ENCODE measurements at places on chromosomes 4 and X.

DNA sequence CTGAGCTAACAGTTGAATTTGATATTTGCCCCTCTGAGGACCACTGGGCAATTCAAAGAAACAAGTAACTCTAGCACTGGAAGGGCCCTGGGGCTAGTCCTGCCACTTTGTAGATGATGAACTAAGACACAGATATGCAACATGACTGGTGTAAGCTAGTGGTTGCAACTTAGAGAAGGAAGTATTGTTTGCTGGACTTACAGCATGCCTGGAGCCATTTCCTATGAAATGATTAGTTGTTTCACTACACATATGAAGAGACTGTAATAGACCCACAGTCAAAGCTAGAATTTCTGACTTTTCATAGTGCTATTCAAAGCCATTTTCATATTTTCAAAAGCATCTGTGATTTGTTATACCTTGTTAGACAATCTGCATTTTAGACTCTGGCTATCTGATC lies 96.2 kb downstream of the TSPAN7 start:
- DNase-seq = no peak

DNA sequence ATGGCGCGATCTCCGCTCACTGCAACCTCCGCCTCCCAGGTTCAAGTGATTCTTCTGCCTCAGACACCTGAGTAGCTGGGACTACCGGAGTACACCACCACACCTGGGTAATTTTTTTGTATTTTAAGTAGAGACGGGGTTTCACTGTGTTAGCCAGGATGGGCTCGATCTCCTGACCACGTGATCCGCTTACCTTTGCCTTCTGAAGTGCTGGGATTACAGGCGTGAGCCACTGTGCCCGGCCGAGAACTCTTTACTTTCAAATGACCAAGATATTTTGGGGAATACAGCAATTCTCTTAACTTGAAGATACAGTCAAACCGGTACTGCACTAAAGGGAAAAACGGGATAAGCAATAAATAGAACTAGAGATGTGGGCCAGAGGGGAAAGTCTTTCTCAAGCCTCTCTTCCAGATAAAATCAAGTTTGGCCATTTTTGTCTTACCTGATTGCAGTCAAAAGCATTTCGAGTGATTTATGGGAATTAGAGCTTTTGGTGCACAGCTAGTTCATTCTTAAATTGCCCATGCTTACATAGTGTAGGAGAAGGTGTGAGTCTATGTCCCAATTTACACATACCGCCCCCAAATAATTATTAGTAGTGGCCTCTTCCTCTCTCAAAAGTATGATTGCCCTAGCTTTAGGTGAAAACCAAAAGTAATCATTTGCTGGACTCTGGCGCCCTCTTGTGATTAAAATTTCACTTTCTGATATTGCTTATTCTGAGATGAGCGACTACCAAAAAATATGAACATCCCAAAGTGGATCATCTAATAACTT lies 53.2 kb upstream of the ABCG2 start:
- no peak for DNase-seq

- DNase-seq = no peak
These were observed 20.0 kb upstream of the MBNL3 start for GRCh38 chrX:132508834-132509233.

- DNase-seq = no peak
These were observed 177.6 kb downstream of the CPE start for GRCh38 chr4:165556383-165556782.

GRCh38 chrX:151151665-151152267 lies 24.6 kb upstream of the GPR50 start:
- DNase-seq = peak; percentile 5

GRCh38 chr4:41384992-41385391 lies 128.3 kb downstream of the UCHL1 start:
- DNase-seq = no peak

DNA sequence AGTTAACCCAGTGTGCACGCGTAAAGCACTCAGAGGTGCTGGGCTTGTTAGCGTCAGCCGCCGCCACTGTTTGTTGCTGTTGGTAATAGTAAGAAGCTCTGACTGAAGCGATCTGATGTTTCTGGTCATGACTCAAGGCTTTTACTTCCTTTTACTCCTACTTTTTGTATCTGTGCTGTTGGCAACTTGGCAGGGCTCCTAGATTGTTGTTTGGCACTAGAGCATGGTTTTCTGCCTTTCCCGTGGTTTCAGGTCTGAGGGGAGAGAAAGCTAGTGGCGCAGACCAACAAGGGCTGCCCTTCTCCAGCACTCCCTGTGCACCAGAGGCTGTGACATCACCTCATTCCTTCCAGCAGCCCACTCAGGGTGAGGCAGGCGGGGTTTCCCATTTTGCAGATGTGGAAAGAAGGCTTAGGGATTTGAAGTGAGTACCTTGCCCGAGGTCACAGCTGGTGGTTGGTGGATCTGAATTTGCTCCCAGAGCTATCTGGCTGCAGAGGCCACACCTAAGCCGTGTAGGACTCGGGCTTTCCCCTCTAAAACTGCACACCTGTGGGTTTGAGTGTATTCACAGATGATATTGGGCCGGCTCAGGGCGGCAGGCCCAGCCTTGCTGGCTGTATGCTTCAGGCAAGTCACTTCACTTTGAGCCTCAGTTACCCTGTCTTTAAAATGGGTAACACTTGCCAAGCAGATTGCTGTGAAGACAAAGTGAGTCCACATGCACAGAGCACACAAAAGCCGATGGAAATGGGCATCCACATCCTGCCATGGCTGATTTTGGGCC lies 51.2 kb upstream of the TADA2B start:
- no peak for DNase-seq

DNA sequence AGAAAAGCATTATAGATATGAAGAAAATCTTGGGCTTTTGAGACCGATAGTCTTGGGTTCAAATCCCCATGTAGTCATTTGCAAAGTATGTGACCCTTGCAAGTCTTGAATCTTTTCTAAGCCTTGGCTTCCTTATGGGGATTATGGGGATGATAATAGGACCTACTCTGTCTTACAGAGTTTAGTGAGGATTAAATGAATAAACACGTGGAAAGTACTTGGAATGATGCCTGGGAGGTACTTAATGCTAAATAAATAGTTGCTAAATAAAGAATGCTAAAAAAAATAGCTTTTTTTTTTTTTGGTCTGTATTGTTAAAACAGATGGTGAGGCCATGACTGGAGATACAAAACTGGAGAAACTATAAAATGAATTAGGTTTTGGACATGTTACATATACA lies 292.7 kb downstream of the GPAT3 start:
- DNase-seq = no peak

GRCh38 chr4:53040459-53040815 lies 178.3 kb downstream of the RASL11B start:
- DNase-seq = no peak

DNA sequence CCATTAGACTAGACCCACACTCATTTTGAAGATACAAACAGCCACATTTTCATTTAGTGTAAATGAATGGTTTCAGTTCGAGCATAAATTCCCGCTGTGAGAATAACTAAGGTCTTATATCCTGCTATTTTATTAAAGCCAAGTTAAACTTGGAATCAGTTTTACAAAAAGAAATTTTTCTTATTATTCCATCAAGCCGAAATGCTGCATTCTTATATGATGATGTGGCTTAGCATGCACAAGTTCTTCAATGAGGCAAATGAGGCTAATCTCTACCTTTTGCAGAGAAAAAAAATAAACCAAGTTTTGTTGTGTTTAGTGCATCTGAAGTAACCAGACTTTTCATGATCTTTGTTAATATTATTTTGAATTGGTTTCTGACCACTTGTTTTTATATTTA lies 953.9 kb upstream of the PCDH10 start:
- no peak for DNase-seq

DNA sequence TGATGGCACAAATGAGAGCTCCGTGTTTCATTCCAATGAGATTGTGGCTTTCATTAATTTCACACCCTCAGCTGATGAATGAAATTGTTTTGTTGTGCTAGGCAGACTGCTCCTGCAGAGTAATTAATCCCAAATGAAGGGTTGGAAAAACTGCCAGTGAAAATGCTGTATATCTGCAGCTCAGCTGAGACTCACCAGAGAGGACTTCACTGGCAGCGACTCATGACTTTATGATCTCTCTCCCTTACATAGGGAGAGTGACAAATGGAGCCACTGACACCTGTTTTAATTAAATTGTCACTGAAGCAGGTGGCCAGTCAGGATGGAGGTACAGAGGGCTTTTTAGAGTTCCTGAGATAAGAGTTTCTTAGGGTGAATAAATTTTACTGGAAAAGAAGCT lies 24.8 kb downstream of the GRXCR1 start:
- DNase-seq = no peak

- DNase-seq = no peak
These were observed 47.6 kb downstream of the USP38 start for GRCh38 chr4:143232277-143232676.

DNA sequence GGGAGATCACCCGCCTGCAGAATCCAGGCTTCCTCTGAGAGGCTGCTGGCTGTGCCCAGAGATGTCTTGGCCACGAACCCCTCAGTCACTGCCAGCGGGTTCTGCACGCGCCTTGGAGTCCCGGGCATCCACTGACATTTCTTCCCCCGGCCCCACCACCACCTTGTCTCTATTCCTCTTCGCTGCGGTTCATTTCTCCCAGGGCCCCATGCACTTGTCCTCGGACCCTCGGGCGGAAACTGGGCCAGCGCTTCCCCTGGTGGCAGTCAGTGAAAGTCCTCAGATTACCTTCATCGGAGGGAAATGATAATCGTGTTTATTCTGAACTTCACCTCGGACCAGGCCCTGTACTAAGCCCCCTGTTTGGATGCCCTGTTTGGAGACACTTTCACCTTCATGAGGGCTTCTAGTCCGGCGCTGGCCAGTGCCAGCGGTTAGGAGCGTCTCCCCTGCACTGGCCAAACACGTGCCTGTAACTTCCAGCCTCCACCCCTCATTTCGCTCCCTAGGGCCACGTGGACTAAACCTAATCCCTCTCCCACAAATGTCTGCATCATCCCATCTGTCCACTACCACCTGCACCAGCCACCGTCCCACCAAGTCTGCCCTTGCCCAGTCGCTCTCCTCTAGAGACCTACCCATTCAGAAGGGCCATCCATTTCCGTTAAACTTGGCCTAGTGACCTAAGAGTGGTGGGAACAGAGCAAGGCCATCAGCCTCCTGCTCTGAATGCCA lies 82.0 kb downstream of the DCTD start:
- no peak for DNase-seq

DNA sequence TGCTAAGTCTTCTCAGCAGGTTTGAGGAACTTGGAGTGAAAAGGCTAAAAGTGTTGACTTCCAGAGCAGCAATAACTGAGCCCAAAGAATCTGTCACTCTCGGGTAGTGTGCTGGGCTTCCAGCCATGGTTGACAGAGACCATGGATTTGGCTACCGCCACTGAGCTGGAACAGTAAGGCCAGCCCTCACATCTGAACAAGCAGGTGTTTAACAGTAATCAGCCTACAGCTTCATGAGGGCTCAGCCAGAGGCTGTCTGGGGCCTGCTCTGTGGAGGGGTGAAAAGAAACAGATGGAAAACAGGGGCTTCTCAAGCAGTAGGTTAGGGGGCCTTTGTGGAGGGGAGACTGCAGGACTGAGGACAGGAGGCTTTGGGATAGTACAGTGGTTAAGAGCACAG lies 14.9 kb downstream of the RASL11B start:
- DNase-seq = no peak

GRCh38 chr4:84814094-84814750 lies 152.3 kb downstream of the WDFY3 start:
- DNase-seq = no peak

DNA sequence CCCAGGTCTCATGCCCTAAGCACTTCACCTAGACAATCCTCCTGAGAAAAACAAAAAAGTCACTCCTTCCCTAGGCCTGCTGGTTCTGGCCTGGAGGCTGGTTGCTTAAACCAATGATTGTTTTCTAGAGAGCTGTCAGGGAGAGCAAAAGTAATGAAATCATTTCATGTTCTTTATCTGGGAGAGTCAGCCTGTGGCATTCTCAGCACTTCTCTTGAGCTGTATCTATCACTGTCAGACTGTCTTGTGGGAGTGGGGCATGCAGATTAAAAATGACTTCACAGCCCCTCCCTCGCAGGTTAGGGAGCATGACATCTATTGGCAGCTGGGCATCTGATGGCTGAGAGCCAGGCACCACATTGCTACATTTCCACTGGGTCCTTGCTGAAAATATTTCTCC lies 20.4 kb upstream of the TMEM154 start:
- no peak for DNase-seq

- DNase-seq = no peak
These were observed 275.8 kb upstream of the IL1RAPL1 start for GRCh38 chrX:28311466-28311865.

GRCh38 chr4:4919927-4920326 lies 60.5 kb downstream of the MSX1 start:
- no peak for DNase-seq

- no peak for DNase-seq
These were observed 146.2 kb downstream of the PRSS12 start for GRCh38 chr4:118206627-118207026.

- no peak for DNase-seq
These were observed 75.4 kb downstream of the FBXW7 start for GRCh38 chr4:152460488-152460887.

GRCh38 chr4:77856152-77856551 lies 6.5 kb upstream of the MRPL1 start:
- no peak for DNase-seq

- no peak for DNase-seq
These were observed 4.3 kb downstream of the TMPRSS11D start for GRCh38 chr4:67879486-67879885.

DNA sequence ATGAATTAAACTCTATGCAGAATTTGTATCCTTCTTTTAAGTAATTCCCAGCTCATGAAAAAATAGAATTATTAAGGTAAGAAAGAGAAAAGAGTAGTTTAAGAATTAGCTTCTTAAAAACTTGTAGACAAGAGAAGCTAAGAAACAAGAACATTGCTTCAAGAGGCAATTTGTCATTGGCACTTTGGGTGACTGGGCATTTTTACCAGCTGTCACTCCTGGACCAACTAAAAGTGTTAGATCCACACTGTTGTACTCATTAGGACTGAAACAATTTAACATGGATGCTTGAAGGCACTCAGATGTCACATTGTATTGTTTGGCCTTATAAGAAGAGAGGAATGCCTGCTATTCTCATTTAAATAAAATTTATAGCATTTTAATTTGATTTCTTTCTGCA lies 7.4 kb downstream of the COL25A1 start:
- DNase-seq = no peak

DNA sequence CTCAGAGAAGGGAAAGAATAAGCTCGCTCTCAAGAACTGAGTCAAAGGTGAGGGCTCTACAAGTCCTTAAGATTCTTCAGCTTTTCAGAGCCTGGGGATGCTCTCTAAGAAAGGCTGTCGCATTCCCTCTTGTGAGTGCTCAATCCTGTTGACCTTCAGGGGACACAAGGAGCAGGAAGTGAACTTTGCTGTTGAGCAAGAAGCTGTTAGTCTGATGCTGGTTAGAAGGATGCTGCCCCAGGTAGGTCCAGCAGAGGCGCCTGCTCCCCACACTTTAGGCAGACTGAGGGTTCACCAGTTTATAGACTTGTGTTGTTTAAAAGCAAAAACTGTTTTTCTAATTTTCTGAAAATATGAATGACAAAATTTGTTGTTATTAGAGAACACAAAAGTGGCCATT lies 125.4 kb upstream of the SPOCK3 start:
- DNase-seq = no peak

DNA sequence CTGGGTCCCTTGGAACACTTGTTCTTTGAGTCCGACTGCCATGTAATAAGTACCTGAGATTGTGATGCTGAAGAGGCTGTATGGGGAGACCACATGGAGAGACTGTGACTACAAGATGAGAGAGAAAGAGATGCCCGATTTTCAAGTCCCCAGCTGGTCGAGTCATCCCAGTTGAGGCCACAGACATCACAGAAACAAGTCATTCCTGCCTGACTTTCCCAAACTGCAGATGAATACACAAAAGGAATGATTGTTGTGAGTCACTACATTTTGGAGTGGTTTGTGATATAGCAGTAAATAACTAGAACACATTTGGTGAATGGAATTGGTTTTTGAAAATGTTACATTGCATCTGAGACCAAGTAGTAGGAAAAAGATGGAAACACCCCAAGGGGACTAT lies 9.0 kb upstream of the YIPF7 start:
- DNase-seq = no peak

All from T-helper 2 cell treated with Interferon-gamma antibody and Interleukin-4, amounts not matched to agents 5 μg/mL and 100 μg/mL, for 36 hours (primary cell).